Natural killer cell treated with Interleukin-12 subunit alpha and Interleukin-12 subunit beta and Interleukin-15 and Interleukin-18, amount 100 ng/mL, for 72 hours (primary cell): ENCODE measurements at places on chromosomes 5 and 9.

DNA sequence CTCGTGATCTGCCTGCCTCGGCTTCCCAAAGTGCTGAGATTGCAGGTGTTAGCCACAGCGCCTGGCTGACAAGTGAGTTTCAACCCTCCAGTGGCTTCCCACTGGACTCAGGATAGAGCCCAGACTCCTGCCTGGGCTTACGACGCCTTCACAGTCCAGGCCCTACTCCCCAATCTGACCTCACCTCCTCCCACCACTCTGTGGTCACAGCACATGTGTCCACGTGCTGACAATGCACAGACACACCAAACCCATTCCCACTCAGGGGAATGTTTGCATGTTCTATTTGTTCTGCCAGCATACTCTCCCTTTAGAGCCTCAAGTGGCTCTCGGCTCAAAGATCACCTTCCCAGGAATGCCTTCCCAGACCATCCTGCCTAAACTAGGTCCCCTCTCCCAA is 31.1 kb upstream of the TRIM14 start:
- DNase-seq = no peak

DNA sequence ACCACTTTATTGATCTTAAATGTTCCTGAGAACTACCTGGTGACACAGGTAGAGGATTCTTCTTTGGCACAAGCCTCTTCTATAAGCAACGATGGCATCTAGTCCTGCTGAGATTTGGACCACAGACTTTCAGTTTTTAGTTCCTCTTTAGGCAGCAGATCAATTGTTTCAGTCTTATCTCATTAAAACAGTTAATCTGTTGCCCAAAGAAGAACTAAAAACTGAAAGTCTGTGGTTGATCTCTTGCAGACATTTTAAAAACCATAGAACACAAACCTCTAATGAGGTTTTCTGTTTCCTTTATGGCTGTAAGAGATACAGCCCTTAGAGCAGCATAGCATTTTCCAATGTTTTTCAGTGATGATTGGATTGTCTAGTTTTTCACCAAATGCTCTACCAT is 480.9 kb downstream of the MTRR start:
- DNase-seq = no peak

- no peak for DNase-seq
Measured at GRCh38 chr5:151697452-151697851, 10.7 kb upstream of the SPARC start.

GRCh38 chr5:150625831-150626746 is 14.4 kb upstream of the SYNPO start:
- no peak for DNase-seq

- DNase-seq = no peak
Measured at GRCh38 chr5:53488195-53488722, 7.8 kb downstream of the FST start.
